ENCODE measurements at places on chromosomes 3 and 15.

GRCh38 chr3:119340446-119340845 lies 46.3 kb downstream of the ARHGAP31 start:
- H3K27ac ChIP-seq = no peak overlapping the region
- H3K4me3 ChIP-seq = no peak overlapping the region
- peaks cover 2% of the 10 kb centered on the region for H3K4me1 ChIP-seq
- DNase-seq = no peak
- no peaks in the 10 kb centered on the region for H3K36me3 ChIP-seq

GRCh38 chr3:170440344-170440743 lies 21.7 kb downstream of the CLDN11 start:
- H3K27ac ChIP-seq = no peak overlapping the region
- H3K36me3 ChIP-seq = no peaks in the 10 kb centered on the region
- no peak for DNase-seq
- H3K4me1 ChIP-seq = no peaks in the 10 kb centered on the region
- no peaks in the 10 kb centered on the region for H3K27me3 ChIP-seq

DNA sequence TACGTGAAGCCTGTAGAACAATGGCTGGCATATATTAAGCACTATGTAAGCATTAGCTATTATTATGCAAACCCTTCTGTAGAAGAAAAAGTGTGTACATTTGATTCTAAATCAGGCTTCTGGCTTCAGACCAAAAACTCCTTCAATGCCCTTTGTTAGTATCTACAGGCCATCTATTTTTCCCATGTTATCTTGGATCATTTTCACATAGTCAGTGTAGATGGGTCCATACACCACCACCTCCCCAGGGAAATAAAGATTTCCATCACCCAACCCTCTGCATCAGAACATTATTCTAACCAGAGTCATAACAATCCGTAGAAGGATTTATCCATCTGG lies 8.0 kb upstream of the KLHL6 start:
- no peaks in the 10 kb centered on the region for H3K27me3 ChIP-seq
- H3K4me1 ChIP-seq = peaks cover 5% of the 10 kb centered on the region
- H3K36me3 ChIP-seq = no peaks in the 10 kb centered on the region
- H3K4me3 ChIP-seq = no peak overlapping the region
- H3K27ac ChIP-seq = no peak overlapping the region

GRCh38 chr3:101633186-101633585 lies 43.7 kb downstream of the ZBTB11 start:
- no peaks in the 10 kb centered on the region for H3K27me3 ChIP-seq

- H3K27me3 ChIP-seq = no peaks in the 10 kb centered on the region
- no peak overlapping the region for H3K27ac ChIP-seq
- DNase-seq = no peak
- H3K4me1 ChIP-seq = no peaks in the 10 kb centered on the region
- H3K36me3 ChIP-seq = no peaks in the 10 kb centered on the region
Measured at GRCh38 chr3:42277676-42278075, 11.7 kb upstream of the CCK start.

GRCh38 chr3:50173685-50174516 lies 17.5 kb upstream of the GNAT1 start:
- no peak overlapping the region for H3K27ac ChIP-seq
- H3K27me3 ChIP-seq = no peaks in the 10 kb centered on the region
- peaks cover 39% of the 10 kb centered on the region for H3K4me1 ChIP-seq
- H3K36me3 ChIP-seq = no peaks in the 10 kb centered on the region
